ENCODE measurements at places on chromosomes 12 and 14. TPM values are rescaled to one million over a fixed set of nuclear protein-coding genes. Genes with fewer than 3 reads are reported as not detected.

Gene TOGARAM1
- polyA plus RNA-seq = 4.1 TPM

Gene DACT1
- polyA plus RNA-seq = 4.2 TPM

Gene FAM222A
- 4.2 TPM for polyA plus RNA-seq

- no peak overlapping the region for H3K27ac ChIP-seq
- no peak for DNase-seq
- H3K4me3 ChIP-seq = no peak overlapping the region
- no peaks in the 10 kb centered on the region for H3K36me3 ChIP-seq
- H3K4me1 ChIP-seq = peaks cover 2% of the 10 kb centered on the region
These were observed 17.5 kb upstream of the VSX2 start for GRCh38 chr14:74221741-74222140.

DNA sequence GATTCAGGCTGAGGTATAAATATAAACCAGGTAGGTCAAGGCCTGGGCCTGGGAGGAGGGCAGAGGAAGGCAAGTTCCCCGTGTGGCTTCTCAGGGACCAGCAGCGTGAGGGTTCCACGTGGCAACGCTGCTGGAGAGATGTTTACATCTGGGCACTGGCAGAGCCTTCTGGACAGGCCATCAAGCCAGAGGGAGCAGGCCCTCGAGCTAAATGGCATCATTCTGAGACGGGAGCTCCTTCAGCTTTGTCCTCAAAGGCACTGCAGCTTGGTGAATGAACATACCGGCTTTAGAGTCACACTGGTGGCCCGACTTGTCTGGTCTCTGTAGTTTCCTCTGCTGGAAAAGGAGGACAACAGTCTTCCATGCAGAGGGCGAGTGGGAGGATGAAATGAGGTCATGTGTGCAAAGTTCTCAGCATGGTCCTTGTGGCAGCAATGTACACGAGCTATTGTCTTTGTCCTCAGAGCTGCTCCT lies 231.3 kb downstream of the ZFP36L1 start:
- H3K27ac ChIP-seq = no peak overlapping the region
- H3K27me3 ChIP-seq = no peaks in the 10 kb centered on the region
- no peaks in the 10 kb centered on the region for H3K36me3 ChIP-seq
- H3K4me1 ChIP-seq = no peaks in the 10 kb centered on the region
- DNase-seq = no peak
- no peak overlapping the region for H3K4me3 ChIP-seq

DNA sequence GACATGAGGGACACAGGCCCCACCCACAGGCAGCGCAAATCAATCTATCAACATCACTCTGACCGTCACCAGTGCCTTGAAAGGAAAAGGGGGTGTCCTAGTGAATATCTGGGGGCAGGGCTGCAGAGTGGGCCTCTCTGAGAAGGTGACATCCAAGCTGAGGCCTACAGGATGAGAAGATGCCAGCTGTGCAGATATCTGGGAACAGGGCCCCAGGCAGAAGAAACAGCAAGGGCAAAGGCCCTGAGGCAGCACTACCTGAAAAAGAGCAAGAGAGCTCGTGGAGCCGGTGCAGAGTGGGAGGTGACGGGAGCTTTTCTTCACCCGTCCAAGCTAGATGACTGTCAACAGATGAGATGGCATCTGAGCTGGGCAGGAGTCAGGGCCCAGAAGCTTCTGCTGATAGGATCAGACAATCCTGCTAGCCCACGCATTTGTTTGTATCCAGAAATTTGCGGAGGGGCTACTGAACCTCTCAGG lies 12.5 kb upstream of the TMEM119 start:
- no peak for DNase-seq
- no peak overlapping the region for H3K27ac ChIP-seq
- no peaks in the 10 kb centered on the region for H3K27me3 ChIP-seq
- no peaks in the 10 kb centered on the region for H3K36me3 ChIP-seq
- no peak overlapping the region for H3K4me3 ChIP-seq

DNA sequence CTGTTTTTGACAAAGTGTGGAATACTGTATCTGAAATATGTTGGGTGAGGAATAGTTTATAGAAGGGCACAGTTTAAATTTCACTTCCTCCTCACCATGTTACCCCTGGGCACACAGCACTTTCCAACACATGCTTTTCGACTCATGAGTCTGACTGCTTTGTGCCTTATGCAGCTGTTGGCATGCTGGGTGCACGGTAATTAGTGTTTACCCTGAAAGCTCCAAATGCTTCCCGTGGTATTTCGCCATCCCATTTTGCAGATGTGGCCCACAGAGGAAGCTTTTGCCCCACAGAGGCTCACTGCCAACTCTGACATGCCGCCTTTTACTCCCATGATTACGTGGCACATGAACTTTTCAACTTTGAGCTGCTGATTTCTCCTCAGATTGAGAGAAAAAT lies 168.6 kb downstream of the PRKCH start:
- H3K27ac ChIP-seq = no peak overlapping the region
- no peaks in the 10 kb centered on the region for H3K27me3 ChIP-seq
- DNase-seq = no peak
- peaks cover 12% of the 10 kb centered on the region for H3K4me1 ChIP-seq

- no peaks in the 10 kb centered on the region for H3K36me3 ChIP-seq
- no peaks in the 10 kb centered on the region for H3K27me3 ChIP-seq
- no peak overlapping the region for H3K27ac ChIP-seq
- no peak overlapping the region for H3K4me3 ChIP-seq
- no peaks in the 10 kb centered on the region for H3K4me1 ChIP-seq
These were observed 6.1 kb upstream of the CIT start for GRCh38 chr12:119883237-119883636.

GRCh38 chr12:95805864-95806671 lies 15.5 kb upstream of the NTN4 start:
- H3K27ac ChIP-seq = peak overlapping the region; percentile 89
- no peaks in the 10 kb centered on the region for H3K27me3 ChIP-seq
- DNase-seq = no peak
- H3K4me3 ChIP-seq = no peak overlapping the region

DNA sequence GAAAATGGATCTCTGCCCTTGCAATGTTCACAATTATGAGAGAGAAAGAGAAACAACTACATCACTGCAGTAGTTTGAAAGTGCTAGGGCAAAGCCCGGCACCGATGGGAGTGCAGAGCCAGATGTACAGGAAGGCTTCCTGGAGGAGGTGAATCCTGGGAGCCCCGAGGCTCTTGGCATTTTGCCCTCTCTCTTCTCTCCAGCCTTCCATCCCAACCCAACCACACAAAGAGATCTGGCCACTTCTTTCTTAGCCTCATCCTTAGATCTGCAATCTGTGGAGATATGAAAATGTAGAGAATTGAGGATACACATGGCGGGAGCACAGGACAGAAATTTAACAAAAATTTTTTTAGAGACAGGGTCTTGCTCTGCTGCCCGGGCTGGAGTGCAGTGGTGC lies 3.3 kb upstream of the PAPLN start:
- peaks cover 2% of the 10 kb centered on the region for H3K4me1 ChIP-seq
- no peak overlapping the region for H3K4me3 ChIP-seq
- no peak overlapping the region for H3K27ac ChIP-seq
- H3K27me3 ChIP-seq = peaks cover 41% of the 10 kb centered on the region

Data from SK-N-SH (cell line).